ENCODE measurements at places on chromosomes 16 and 17. TPM values are rescaled to one million over a fixed set of nuclear protein-coding genes. Genes with fewer than 3 reads are reported as not detected.

SEPTIN12 gene
- not detected for total RNA-seq

RNF43 gene
- 19.1 TPM for total RNA-seq

STX4 gene
- 55.0 TPM for total RNA-seq

TNFRSF13B gene
- 0.83 TPM for total RNA-seq

BEAN1 gene
- total RNA-seq, result 1.6 TPM

DBNDD1 gene
- total RNA-seq, result 3.0 TPM

KLHL10 gene
- 0.44 TPM for total RNA-seq

ASPHD1 gene
- total RNA-seq, result 1.2 TPM
